COLO829 (cell line): ENCODE measurements at places on chromosomes 1 and 21.
A peak's percentile ranks its signal among the peaks of the same experiment; 100 is the strongest.

GRCh38 chr1:41618066-41618825, 133.8 kb upstream of the EDN2 start:
- DNase-seq: peak; percentile 39

DNA sequence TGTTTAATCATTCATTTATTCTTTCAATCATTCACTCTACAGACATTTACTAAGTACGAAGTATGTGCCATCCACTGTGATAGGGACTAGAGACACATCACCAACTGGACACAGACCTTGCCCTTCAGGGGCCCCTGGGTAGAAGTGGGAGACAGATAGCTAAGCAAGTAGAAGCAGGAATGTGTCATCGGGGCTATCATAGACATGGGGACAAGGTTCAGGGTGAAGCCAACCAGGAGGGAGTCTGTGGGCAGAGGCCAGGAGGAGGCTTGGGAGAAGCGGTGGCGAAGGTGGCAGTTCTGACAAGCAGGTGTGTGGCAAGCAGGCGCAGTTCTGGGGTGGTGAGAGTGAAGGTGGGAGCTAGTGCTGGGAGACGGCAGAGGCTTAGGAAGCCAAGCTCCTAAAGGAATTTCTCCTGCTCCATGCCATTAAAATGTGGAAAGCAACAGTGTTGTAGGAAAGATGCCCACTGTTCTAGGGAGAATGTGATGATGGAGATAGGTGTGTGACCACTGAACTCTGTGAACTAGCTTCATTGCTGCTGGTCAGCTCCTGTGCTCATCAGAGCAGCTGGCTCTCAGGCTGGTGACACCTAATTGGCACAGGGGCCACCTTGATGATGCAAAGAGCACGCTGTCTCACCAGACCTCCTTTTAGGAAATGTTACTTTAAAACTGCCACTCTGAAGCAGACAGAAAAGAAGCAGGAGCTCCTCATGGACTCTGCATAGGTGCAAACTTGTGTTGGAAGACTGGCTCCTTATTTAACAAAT, 79.7 kb upstream of the LPGAT1 start:
- no peak for DNase-seq

DNA sequence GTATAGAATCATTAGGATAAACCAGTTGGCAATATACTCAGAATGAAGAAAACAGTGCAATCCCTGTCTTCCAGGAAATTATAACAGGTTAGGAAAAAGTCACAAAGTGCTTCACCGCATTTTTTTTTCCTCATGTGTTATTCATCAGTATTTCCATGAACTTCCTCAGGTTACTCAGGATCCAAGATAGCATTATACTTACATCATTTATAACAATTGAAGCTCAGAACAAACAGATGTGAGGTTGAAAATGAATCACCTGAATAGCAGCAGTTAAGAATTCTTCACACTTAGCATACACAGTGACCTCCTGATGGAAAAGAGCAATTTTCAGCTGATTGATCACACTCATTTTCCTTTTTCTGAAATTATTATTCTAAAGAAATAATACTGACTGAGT, 1040.7 kb upstream of the B3GALT2 start:
- no peak for DNase-seq

DNA sequence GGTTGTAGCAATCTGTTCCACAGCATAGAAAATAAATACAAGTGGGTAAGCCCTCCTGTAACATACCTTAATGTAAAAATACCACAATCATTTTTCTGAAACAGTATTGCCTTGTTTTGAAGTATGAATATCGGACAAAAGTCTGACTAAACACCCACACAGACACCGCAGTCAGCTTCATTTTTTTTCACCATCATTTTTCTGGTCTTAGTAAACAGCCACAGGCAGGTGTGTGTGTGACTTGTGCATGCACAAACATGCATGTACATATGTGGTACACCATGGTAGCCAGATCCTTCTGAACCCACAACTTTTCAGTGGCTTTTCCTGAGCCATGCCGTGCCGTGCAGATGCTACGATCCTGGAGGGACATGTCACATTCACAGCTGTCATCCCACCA, 261.7 kb downstream of the PCP4 start:
- no peak for DNase-seq

DNA sequence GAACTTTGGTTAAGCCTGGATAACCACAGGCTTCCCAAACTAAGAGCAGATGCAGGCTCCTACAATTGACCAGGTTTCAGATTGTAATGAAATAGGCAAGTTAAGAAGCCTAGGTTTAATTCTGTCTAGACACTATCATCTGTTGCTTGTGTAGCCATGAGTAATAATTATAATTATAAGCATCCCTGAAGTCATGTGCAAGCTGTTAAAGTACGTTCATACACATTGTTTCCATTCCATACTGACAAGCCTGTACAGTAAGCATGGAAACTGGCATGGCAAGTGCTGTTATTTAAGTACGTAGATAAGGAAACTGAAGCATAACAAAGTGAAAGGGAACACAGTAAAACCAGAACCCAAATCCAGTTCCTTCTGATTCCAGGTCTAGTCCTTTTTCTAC, 557.2 kb upstream of the BEND5 start:
- DNase-seq: no peak

- DNase-seq: no peak
These were observed 275.1 kb downstream of the PTPRU start for GRCh38 chr1:29511436-29511835.

DNA sequence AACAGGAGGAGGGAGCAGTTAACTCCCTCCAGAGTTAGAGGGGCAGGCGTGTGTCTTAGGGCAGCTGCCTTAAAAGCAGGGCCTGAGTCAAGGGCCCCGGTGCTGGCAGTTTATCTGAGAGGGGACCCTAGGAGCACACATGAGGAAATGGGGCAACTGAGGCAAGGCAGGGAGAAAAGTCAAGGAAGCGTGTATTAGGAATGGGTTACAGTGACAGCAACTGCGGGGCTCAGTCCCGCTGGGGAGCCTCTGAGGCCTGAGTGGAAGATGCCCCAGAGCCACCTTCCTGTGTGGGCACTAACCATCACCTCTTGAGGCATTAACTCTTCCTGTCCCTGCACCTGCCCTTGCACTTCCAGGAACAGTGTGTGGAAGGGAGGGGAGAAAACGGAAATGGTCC, 276.3 kb downstream of the MATN1 start:
- no peak for DNase-seq

GRCh38 chr21:35775778-35776544, 284.4 kb downstream of the SETD4 start:
- DNase-seq: no peak

GRCh38 chr1:46097149-46097472, 35.3 kb downstream of the PIK3R3 start:
- DNase-seq: no peak

- no peak for DNase-seq
These were observed 16.9 kb upstream of the BTG2 start for GRCh38 chr1:203288400-203288799.

GRCh38 chr1:39876144-39876543, 7.2 kb downstream of the TRIT1 start:
- DNase-seq: no peak

- DNase-seq: no peak
These were observed 39.7 kb downstream of the LACTBL1 start for GRCh38 chr1:22932803-22933470.

GRCh38 chr1:180888870-180889269, 23.8 kb upstream of the KIAA1614 start:
- DNase-seq: no peak

GRCh38 chr1:53946252-53947171, at the start of gene LRRC42:
LRRC42 (plus strand) TSS chr1:53946350; CDS start chr1:53952000, 5,650 bp downstream.
- DNase-seq: no peak

DNA sequence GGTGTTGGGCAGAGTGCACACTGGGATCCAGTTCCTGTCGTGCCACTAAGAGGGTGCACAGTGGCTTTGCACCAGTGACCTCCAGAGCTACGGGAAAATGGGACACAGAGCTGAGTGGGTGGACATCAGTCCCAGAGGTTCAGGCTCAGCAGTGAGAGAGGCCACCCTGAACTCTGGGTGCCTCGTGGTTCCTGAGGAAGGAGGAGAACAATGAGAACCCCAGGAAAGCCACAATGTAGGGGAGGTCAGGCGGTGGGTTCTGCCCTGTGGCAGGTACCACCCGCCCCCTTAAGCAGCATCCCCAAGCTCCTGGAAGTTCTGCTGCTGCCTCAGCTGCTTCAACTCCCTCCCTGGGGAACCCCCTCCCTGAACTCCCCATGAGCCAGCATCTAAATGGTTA, 112.2 kb downstream of the GRIK3 start:
- no peak for DNase-seq

DNA sequence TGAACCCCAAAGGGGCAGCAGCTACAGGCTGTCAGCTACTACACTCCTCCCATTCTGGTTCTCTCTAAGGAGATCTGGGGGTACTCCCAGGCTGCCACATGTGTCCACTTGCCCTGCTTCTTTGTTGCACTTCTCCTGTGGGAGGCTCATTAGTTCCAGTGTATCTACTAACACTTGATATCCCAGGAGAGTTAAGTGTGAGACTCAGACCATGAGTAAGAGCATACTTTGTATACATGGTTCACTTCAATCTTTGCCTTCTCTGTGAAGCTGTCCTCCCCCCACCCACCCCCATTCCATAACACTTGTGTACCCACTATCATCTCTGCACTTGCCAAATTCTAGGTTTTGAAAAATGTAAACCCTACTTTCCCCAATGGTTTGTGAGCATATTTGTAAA, 34.9 kb upstream of the GADD45A start:
- DNase-seq: no peak

DNA sequence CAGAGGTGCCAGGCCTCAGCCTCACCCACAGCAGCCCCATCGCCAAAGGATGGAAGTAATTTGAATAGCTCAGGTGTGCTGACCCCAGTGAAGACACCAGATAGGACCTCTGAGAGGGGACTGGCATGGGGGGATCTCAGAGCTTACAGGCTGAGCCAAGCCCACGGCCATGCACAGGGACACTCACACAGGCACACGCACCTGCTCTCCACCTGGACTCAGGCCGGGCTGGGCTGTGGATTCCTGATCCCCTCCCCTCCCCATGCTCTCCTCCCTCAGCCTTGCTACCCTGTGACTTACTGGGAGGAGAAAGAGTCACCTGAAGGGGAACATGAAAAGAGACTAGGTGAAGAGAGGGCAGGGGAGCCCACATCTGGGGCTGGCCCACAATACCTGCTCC, 15.0 kb downstream of the NPR1 start:
- no peak for DNase-seq

GRCh38 chr21:35593000-35593502, 467.3 kb downstream of the SETD4 start:
- DNase-seq: no peak

GRCh38 chr1:8536515-8536914, 218.6 kb downstream of the SLC45A1 start:
- no peak for DNase-seq
